ENCODE measurements at places on chromosomes 5 and 9.
A peak's percentile ranks its signal among the peaks of the same experiment; 100 is the strongest.

DNA sequence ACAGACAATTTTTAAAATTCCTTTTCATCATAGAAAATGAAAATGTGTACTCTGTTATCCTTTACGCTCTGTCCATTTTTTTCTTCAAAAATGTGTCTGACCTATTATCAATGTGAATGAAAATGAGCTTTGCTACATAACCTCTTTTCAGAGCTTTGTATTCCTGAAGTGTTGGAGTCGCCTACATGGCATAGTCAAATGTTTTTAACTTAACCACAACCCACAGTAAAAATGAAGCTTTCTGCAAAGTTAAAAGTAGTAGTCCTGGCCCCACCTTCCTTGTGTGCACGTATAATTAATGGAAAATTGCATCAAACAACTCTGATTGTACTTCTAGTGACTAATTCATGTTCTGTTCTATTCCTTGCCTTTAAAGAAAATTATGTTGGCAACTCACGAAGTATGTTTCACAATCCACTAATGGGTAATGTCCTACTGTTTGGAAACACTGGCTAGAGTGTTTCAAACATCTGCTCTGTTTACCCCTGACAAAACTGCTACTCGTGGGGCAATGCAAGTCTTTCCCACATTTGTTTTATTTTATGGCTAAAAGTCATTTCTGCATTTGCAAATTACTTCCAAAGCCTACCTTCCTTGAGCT lies 18.6 kb upstream of the PSAT1 start:
- DNase-seq: no peak

- peak; percentile 71 for DNase-seq
Measured at GRCh38 chr9:34185778-34186551, 7.1 kb downstream of the UBAP1 start.

DNA sequence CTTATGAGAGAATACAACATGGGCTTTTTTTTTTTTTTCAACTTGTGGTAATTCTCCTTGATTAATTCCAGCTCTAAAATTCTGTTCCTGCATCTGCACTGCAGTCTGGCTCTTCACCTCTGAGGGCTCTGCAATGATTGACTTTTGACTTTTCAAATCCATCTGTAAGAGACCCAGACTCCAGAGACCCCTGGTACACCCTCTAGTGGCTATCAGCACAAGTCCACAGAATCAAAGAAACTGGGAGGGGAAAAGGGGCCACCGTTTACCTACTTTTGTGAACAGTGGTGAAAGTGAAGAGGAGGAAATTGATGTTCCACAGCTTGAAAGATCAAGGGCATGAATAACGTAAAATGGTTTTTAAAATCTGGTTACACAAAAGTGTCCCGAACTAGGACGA lies 151.6 kb downstream of the SLIT3 start:
- DNase-seq: peak; percentile 0

- DNase-seq: no peak
Measured at GRCh38 chr9:91120200-91120599, 241.5 kb downstream of the AUH start.

DNA sequence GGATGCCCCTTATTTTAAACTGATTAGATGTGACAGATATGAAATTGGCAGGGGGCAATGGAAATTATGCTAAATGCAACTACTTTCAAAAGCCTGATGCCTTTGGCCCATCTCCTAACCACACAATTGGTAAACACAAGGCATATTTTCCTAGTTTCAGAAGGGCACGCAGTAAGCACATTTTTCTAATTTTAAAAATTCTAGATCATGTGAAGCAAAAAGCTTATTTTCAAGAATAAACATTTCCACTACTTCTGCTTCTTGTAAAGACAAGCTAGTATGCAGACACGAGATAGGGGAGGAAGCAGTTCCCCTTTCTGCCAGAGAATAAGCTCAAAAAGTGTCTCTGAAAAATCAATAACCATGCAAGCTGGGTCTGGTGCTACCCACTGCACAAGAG lies 67.7 kb downstream of the ABCA1 start:
- no peak for DNase-seq

DNA sequence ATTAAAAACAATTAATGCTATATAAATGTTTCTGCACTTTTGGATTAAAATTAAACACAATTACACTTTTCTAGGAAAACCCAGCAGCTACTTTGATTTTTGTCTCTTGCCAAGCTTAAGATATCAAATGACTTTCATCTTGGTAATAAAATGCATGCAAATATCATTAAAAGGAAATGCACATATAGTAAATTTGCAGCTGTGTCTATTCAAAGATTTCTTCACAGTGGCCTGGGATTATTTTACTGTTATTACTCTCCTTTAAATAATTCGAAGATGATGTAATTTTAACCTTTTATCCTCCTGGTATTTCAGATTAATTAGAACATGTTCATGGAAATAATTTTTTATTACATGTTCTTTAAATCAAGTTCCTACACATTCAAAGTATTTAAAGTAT lies 529.5 kb upstream of the RGMB start:
- no peak for DNase-seq

- DNase-seq: no peak
Measured at GRCh38 chr5:167177736-167178135, 1113.7 kb upstream of the WWC1 start.

All from NCI-H1105 treated with DMSO at 0.1 percent for 48 hours (cell line).